Activated CD4-positive, alpha-beta T cell treated with anti-CD3 and anti-CD28 coated beads for 1 hour (primary cell): ENCODE measurements at places on chromosomes 2 and 18.

DNA sequence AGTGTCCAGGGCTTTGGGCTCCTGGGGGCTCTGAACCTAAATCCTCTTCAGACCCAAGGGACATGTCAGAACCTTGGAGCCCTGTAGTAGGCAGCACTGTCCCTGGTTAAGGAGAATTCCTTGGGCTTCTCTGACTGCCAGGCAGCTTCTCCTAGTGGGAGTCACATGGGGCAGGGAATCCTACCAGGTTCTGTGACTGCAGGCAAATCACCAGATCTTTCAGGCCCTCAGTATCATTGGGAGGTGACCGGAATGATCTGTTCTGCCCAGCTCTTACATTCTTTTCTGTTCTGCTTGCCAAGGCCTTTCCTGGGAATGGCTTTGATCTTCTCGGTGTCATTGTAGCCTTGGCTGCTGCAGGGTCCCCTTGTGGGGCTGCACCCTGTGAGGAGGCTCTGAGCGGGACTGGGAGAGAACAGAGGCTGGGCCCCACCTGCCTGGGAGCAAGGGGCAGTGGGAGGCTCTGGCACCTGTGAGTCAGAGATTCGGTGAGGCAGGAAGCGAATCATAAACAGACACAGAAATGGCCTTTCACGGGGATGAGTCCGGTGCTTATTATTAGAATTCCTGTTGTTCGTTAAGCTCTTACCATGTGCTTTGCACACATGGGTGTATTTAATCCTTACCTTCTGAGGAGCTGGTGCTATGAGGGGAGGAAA is 14.1 kb downstream of the CEP68 start:
- no peak for DNase-seq

DNA sequence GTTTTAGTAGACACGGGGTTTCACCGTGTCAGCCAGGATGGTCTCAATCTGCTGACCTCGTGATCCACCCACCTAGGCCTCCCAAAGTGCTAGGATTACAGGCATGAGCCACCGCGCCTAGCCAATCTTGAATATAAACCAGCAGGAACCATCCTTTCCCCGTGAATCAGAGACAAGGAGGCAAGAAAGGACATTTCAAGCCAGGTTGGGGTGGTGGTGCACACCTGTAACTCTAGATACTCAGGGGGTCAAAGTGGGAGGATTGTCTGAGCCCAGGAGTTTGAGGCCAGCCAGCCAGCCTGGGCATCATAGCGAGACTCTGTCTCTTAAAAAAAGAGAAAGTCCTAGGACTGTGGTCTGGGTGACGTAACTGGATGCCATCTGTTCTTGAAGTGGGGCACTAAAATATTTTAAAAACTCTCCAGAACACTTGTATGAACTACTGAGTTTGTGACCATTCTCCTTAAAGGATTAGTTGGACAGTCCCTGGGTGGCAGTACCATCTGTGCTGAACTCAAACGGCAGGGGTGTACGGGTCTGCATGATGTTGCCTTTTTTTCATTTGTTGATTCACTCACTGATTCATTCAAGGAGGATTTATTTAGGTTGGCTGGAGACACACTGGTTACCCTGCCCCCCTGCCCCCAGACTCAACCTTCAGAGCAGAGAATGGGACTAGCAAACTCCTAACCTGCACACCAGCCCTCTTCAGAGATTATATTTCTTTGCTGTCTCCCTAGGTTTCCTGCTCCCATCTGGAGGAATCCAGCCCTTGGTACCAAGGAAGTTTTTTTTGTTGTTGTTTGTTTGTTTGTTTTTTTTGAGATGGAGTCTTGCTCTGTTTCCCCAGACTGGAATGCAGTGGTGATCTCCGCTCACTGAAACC is 2.9 kb upstream of the TLX2 start:
- DNase-seq, result no peak

DNA sequence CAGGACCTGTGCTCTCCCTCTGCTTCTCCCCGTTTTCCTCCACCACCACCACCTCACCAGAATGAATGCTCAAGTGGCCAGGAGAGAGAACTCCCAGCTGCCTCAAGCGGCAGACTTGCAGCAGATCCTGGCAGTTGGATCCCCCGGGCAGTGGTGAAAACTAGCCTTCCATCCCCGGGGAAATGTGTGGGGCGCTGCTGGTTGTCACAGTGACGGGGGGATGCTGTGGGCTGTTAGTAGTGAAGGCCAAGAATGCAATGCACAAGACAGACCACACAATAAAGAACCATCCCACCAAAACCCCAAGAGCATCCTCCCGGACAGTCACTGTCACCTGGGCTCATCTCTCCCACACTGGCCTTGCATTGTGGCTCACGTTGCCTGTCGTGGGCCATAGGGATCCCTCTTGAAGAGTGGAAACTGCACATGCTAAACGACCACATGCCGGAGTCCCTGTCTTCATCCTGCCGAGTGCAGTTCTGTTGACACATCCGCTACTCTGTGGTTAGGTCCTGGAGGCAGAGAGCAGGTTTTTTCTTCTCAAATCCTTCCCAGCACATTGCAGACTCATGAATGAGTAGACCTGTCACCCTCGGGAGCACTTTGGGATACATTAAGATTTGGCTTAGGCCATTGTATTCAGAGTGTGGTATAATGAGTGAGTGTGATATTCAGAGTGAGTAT is 13.5 kb downstream of the SPATA3 start:
- DNase-seq, result no peak

- DNase-seq, result no peak
These were observed 19.2 kb upstream of the ASB1 start for GRCh38 chr2:238407566-238407965.

DNA sequence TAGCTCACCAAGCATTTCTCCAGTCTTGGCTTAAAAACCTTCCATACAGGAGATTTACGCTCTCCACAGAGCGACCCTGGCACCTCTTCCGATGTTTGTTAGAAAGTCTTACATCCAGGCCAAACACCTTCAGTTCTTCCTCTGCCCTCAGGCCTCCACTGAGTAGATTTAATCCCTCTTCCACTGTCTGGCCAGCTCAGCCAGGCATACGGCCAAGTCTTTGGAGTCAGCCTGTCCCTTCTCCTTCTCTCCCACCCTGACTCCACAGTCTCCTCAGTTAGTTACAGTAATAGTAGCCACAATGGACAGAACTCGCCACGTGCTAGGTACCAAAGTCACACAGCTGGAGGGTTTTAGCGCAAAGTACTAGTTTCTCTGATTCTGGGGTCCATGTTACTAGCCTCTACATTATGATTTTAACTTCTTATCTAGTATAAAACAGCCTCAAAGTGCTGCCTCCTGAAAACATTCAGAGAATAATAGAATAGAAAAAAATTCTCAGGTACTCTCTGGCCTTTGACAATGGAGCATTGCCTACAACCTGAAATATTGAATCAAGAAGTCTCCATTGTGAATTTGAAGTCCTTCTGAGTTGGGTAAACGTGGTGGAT is 39.5 kb downstream of the THNSL2 start:
- DNase-seq, result no peak
